ENCODE measurements at places on chromosomes 13 and 19.

DNA sequence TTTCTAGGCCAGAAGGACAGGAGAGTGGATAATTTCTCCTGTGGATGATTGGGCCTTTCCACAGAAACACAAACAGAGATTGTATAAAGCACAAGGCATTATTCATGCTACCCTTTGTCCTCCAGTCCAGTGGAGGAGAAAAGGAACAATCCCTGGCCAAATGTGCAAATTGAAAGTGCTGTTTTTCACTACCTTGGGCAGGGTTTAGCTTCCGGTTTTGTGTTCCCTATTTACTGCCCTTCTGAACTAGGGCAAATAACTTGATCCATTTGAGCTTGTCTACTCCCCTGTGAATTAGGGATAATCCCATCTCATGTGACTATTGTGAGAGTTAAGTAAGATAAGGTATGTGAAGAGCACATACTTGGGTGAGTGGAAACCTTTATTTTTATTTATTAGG is 13.3 kb downstream of the PDX1 start:
- DNase-seq = no peak

- no peak for DNase-seq
Observed at GRCh38 chr13:43307221-43307920, 284.0 kb downstream of the DNAJC15 start.

- DNase-seq = no peak
Observed at GRCh38 chr19:9868983-9869617, 34.0 kb downstream of the PIN1 start.

GRCh38 chr19:42568006-42568405 is 26.7 kb downstream of the CEACAM8 start:
- no peak for DNase-seq

- DNase-seq = no peak
Observed at GRCh38 chr19:52670046-52670445, 31.9 kb upstream of the ZNF83 start.

DNA sequence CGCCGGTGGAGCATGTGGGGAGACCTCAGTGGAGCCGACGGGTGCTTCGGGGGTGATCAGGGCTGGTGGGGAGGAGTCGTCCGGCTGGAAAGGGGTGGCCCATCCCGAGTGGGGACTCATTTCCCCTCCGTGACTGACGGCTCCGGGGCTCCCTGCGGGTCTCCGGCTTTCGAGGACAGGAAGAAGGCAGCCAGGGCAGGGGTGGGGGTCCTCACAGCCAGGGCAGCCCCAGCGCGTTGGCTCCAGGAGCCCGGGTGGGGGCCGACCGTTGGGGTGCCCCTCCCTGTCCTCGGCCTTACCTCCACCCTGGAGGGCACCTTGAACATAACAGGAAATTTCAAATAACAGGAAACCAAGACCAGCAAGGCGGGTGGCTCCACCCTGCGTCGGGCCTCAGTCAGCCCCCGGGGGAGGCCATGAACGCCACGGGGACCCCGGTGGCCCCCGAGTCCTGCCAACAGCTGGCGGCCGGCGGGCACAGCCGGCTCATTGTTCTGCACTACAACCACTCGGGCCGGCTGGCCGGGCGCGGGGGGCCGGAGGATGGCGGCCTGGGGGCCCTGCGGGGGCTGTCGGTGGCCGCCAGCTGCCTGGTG is at the start of gene S1PR4:
TSS of gene S1PR4 (plus strand) at position 393 of the 596 bp plus-strand sequence. CDS start at position 417, 24 bp downstream.
- DNase-seq = peak; percentile 72

- no peak for DNase-seq
Observed at GRCh38 chr13:78524936-78525335, 78.4 kb downstream of the POU4F1 start.

- DNase-seq = no peak
Observed at GRCh38 chr13:48502601-48503319, 30.1 kb downstream of the RCBTB2 start.

- no peak for DNase-seq
Observed at GRCh38 chr13:110517505-110518225, 43.9 kb downstream of the RAB20 start.

DNA sequence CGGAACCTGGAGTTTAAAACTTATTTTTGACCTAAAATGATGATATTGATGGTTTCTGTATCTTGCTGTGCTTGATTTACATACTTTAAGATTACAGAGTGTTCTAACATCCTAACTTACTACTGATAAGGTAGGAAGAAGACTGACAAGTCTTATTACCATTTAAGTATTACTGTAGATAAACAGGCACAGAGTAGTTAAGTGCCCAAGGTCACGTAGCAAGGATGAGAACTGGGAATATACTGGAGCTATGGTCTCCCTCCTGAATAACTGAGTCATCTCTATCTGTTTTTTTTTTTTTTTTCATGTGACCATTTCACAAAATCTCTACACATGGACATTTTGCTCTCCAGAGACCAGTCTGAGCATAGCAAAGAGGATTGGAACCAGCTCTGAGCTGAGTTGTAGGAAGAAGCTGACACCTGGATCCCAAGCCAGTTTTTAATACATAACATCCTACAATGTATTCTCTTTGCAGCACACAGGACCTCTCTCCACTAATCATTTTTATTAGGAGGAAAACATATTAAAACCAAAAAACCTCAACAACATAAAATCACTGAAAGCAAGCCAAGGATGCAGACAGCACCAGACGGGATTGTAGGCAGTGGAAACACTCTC is 173.5 kb downstream of the DNAJC15 start:
- no peak for DNase-seq

DNA sequence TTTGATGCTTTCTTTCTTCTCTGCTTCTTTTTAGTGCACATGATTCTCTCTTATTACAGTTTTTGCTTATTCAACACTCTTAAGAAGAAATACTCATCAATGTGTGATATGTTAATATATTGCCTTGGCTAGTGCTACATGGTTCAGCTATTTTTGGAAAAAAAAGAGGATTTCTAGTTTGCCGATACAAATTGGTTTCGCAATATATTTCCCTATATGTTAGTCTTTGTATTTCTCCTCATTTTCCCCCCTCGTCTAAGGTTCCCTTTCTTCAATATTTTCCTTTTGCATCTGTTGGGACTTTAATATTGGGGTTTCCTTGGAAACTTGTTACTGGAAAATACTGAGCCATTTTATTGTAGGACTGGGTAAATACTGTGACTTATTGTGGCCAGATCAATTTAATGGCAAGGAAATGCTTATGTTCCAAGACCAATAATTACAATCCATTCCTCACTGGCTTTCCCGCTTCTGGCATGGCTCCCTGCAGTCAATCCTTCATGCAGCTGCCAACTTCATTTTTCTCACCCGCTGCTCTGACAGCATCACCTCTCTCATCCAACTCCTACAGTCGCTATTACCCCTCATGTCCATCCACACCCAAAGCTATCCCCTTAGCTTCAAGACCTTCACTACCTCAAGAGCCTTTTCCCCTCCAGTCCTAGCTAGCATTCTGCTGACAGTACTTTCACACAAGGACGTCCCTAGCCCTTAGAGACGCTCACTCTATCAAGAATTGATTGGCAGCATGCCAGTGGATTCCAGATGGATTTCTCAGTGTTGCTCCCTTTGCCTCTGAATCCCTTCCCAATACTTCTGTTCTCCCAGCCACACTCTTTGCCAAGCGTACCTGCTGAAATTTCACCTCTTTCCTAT is 280.1 kb upstream of the TMTC4 start:
- DNase-seq = no peak

DNA sequence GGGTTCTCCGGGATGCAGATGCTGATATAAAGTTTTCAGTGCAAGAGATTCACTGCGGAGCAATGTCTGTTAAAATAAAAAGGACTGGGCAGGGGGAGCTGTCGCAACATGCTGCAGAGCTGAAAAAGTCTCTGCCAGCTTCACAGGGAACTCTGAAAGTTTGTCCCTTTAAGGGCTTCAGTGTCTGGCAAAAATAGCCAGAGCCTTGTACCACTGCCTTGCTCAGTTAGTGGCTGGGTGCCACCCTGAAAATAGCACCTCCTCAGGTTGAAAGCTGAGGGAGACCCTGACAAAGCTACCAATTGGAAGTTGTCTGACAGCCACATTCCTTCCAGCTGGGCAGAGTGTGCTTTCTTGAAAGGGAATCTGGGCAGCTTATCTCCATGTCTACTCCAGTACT is 3.0 kb upstream of the NDFIP2 start:
- DNase-seq = no peak

GRCh38 chr19:51098365-51099046 is 9.7 kb downstream of the CTU1 start:
- DNase-seq = no peak

DNA sequence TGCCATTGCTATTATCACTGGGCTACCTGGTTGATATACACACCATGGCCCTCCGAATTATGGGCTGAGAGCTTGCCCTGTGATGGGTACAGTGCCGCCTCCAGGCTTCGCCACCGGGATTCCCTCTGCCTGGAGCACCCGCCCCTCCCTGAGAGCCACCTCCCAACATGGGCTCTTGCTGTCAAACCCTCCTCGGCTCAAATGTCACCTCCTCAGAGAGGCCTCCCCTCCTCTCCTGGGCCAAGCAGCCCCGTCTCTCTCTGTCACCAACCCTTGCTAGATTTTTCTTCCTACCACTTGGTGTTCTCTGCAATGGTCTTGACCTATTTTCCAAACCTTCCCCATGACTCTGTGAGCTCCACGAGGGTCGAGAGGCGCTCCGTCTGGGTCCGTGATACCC is 12.2 kb upstream of the TLE2 start:
- DNase-seq = no peak

DNA sequence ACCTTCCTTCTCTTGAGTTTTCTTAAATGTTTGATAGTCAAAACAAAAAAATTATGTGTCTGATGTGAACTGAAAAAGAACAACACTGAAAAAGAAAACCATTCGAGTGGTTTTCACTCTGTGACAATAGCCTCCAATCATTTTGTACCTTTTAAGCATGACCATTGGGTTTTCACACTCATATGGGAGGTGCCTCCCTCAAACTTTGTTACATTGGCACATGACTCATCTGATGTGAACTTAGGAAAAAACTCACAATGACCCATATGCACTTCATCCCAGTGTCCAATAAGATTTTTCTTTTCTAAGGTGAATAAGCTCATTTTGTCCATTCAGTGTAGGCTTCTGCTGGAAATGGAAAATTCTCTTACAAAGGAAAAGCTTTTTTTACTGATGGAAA is 66.6 kb upstream of the XPO4 start:
- DNase-seq = no peak

DNA sequence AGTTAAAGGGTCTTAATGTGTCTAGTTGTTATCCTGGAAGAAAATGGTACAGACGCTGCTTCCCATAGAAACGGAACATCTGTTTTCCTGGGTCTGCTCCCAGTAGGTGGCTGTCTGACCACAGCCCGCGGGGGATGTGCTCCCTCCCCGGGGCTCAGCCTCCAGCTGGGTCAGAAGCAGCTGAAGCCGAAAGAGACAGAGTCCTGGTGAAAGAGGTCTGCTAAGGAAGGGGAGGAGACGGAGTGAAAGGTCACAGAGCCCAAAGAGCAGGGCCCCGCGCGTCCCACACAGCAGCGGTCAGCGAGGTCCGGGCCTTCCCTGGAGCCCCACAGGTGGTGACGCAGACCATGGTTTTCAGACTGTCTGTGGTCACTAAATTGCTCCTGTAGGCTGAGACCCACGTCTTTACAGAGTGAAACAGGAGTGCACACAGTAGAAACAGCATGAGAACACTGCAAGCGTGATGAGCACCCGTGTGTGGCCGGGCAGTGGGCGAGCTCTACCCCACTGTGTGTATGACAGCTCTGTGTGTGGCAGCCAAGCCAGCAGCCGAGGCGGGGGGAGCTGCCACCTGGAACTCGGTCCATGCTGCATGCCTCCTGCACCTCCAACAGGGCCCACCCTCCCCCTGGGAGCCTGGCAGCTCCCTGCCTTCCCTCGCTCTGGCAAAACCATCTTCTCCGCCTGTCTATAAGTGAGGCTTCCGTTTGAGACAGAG is 52.0 kb upstream of the C13orf46 start:
- DNase-seq = no peak

DNA sequence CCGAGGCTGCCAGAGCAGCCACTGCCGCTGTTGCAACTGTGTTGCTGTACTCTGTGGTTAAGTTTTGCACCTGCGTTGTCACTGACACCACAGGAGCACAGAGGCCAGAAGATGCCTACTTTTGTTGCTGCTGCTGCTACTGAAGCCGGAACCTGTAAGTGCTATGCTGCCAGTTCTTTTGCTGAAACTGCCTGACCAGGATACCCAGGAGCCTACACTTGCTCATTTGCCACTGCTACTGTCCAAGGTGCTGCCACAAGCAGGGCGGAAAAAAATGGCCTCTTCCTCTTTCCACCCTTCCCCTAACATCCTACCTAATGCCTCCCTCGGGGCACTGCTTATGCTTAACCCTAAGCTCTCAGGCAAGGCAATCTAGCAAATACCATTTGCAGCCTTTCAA is 29.0 kb upstream of the NBEA start:
- no peak for DNase-seq

DNA sequence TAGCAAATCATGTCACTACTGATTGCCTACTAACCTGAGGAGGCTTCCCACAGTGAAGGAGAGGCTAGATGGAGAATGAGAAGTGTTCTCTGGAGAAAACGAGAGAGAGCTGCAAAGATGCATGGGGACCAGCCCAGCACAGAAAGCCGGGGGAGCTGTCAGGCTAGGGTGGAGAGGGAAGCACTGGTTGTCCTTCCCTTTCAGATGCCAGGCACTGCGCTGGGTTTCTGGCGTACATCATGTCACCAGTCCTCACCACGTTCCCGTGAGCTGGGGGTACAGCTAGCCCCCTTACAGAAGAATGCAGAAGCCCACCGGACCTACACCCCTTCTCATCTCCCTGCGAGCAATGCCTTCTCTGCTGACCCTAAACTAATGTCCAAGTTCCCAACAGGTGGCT is 86.0 kb downstream of the STK24 start:
- no peak for DNase-seq

- no peak for DNase-seq
Observed at GRCh38 chr13:30572859-30573275, 44.9 kb upstream of the USPL1 start.

GRCh38 chr13:20288561-20288960 is 56.4 kb upstream of the GJB6 start:
- no peak for DNase-seq

DNA sequence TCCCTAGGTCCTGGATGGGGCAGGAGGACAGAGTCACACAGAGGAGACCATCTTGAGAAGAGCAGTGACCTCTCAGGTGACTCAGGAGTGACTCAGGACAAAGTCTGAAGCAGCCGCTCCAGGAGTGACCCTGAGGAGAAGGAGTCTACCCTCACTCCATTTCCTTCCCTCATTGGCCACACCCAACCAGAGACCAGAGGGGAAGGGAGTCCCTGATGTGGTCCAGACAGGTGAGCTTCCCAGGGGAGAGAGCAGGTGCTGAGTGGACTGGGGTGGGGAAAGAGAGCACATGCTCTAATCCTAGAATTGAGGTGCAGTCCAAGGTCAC is 75.5 kb upstream of the MEDAG start:
- DNase-seq = no peak

All from CD4-positive, alpha-beta T cell (primary cell).